ENCODE measurements at places on chromosomes 1 and 21. TPM values are rescaled to one million over a fixed set of nuclear protein-coding genes. Genes with fewer than 3 reads are reported as not detected.

Gene CREG1
- total RNA-seq = 139 TPM

DNA sequence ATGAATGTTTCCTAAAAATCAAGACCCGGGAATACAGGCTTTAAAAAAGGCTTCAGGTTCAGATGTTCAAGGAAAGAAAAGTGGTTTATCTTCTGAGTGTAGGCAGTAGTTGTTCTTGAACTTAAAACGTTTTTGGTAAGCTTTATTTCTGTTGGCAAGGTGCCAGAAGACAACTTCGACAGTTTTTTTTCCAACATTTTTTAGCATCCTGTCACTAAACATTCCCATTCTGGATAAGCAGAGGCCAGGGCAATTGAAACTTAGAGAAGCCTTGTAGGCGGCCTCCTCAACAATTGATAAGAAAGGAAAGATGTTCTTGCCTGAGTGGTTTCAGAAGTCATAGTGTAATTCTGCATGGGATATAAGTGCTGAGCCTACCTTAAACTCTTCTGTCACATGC, 66.7 kb downstream of the PATJ start:
- DNase-seq = peak; percentile 48

DNA sequence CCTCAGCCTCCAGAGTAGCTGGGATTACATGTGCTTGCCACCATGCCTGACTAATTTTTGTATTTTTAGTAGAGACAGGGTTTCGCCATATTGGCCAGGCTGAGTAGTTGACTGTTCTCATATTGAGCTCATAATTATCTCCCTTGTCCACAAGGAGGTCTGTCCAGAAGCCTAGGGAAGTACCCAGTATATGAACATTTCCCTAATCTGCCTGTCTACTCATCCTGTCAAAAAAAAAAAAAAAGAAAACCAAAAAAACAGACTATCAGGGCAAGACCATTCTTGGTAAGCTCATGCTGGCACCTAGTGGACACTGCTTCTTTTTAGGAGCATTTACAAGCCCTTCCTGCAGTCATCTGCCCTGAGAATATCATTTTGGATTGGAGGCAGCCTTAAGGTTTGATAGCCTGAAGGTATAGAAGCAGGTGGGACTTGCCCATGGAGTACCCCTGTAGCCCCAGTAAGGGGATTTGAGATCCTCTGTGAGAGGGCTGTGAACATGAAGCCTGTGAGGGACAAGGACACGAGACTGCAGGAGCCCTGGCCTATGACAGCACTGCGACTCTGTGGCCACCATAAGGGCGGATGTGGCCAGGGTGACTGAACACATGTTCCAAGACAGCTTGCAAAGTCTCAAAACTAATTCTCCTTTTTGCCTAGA, 10.8 kb upstream of the DUSP12 start:
- peak; percentile 85 for DNase-seq

DNA sequence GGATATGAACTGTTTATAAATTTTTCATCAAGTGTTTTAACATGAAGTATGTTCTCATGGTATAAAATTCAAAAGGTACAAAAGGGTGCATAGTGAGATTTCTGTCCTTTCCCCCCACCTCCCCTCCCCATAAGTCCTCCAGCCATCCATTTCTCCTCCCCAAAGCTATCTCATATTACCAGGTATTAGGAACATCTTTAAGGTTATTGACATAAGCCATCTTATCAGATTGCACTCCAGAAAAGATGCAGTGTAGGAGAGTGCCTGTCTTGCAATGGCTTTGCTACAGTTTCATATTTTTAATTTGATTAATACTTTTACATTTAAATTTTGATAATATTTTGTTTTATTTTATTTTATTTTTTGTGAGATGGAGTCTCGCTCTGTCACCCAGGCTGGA, 13.5 kb upstream of the HPCAL4 start:
- no peak for DNase-seq

DNA sequence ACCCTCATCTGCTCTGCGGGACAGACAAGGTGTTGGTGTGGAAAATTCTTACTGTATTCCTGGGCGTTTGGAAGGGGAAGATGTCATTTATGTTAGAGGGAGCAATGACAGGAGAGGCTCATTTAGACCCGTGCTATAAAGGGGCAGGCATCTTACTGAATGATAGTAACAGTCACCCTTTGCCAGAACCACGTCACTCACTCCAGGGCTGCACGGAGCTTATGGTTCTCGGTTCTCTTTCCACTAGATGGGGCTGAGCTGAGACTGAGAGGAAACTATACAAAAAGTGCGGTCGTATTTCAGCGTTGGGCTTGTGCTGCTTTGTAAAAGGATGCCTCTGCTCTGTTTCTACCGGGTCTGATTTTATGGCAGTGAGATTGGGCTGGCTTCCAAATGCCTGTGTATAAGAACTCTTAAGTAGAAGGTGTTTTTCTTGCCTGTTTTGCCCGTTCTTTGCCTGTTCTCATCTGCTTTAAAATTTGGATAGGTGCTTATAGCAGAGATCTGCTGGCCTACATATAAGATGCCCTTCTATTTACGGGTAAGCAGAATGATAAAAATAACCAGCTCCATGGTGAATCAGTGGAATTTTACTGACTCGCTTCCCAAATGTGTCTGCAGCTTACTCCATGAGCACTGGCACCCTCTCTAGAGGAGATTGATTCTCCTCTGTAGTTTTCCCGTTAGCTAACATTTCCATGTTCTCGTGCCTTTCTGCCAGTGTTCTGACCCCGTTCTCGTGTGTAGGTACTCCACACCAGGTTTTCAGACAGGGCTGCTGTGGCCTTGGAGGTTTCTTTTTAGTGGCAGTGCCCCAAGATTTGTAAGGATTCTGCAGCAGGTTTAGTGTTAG, 55.9 kb downstream of the MRPS6 start:
- peak; percentile 91 for DNase-seq

DNA sequence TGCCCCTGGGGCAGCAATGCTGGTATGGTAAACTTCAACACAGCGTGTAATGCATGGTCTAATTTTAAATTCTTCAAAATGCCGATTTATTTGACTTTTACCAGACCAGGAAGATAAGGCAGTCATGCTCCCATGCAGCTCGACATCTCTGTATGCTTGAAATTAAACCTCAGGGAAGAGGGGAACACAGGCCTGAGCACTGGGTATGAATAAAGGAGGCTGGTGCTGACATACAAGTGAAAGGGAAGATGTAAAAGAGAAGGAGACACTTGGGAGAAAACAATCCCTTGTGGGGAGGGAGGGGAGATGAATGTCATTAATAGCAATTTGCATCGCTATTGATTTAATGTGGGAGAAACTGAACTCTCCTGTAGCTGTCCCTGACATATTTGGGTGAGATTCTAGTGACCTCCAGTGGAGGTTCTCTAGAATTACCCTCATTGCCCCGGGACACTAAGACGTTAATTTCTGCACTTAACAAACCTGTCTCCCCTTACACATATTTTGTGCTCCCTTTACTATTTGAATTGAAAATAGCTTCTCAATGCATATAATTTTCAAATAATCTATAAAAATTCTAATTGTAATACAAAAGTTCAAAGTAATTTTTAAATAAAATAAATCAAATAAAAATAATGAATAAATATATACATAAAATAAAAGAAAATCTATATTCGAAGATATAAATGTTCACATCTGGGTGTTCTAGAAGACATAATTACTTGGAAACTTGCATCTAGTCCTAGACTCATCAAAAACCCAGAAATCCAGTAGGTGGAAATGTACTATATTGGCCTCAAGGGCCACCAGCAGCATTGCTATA, 283.1 kb downstream of the LMX1A start:
- peak; percentile 72 for DNase-seq

Gene PKN2
- 27.6 TPM for total RNA-seq

DNA sequence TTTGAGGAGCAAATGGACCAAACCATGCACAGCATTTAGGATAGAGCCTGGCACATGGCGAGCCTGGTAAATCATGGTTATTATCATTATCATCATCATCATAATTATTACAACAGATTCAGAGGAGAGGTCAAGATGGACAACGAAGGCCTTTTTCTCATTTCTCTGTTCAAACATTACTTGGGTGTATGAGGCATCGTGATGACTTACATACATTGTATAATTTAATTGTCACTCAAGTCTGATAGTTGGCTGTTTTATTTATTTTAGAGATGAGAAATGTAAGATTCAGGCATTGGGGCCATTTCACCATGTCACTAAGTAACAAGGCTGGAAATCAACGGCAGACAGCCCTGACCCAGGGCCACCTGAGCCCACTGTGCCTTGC, 68.1 kb downstream of the SLC35F3 start:
- DNase-seq = no peak

DNA sequence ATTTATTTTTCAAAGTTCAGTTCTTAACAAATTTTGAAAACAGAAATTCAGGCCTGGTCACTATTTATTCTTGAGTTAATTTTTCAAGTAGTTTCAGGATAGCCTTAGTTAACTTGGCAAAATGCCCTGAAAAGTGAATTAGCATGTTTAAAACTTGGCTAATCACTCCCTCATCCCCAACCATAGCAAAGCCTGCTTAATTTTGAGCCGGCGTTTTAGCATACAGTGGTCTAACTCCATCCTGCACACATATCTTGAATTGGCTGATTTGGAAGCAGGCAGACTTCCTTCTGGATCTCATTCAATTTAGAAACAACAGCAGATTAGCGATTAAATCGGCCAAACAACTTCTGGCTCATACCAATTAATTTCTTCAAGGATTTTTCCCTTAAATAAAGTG, 439.2 kb downstream of the PTBP2 start:
- peak; percentile 61 for DNase-seq

DNA sequence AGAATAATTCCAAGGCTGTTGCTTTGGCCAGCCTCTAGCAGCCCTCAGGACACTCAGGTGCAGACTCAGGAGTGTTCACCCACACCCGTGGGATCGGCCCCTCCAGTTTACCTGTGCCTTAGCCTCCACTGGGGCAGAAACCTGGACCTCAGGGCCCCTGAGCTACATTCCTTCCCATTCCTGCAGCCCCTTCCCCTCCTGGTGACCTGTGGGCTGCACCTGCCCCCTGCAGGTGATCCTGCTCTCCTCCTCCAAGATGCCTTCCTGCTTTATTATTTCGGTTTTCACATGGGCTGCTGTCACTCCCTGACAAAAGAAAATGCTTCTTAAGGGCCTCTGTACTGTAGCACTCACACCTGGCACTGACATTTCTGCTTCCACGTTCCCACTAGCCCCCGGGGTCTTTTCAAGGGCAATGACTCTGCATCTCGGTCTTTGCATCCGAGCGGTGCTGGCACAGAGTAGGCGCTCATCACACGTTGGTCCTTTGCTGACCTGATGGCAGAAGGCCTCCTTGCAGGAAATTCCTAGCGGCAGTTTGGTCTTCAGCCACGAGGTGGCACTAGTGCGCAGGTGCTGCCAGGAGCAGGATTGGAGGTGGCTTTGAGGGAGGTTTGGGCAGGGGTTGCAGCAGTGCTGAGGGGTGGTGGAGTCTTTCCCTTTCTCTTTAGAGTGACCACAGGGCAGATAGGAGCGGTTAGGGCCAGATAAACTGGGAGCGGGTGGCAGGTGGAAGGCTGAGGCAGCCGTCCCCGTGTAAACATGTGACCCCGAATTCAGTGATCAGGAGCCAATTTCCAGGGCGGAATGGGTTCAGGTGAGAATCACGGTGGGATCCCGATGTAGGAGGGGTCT, 25.3 kb upstream of the ETV3 start:
- DNase-seq = peak; percentile 61

GRCh38 chr1:21857142-21857839, 45.2 kb downstream of the LDLRAD2 start:
- DNase-seq = peak; percentile 30

GRCh38 chr1:195026792-195027191, 1581.4 kb downstream of the KCNT2 start:
- DNase-seq = no peak

DNA sequence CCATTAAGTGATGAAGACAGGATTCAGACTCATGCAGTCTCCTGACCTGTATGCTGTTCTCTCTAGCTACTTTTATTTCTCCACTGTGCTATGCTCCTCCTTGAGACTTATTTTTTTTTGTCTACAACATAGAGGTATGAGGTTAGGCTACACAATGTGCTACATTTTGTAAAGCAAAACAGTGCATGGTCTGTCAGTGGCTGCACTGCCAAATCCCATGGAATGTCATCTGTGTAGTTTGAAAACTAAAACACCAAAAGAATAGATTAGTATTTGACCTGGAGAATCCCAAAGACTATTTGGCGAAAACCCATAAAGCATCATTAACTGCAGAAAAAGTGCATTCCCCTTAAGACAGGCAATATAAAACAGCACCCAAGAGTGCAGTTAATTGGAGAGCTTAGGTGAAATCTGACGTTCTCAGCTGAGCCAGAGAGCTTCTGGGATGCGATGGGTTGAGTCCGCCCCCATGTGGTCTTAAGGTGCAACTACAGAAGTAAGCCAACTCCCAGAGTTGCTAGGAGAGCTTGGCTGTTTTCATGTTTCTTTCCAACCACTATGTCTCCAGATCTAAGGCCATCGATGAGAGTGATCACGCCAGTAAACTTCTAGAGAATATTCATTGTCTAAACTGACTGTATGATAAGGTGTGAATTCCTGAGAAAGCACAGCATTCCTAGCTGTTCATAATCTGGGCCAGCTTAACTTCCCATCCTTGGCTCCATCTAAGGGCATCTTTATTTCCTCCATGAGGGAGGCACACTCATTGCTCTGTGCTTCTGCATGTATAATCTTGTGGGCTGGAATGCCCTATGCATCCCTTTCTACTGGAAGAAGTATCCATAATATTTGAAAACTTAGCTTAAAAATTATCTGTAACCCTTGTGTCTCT, 20.7 kb upstream of the CYP2J2 start:
- peak; percentile 82 for DNase-seq

Gene SYPL2
- total RNA-seq = 17.8 TPM

DNA sequence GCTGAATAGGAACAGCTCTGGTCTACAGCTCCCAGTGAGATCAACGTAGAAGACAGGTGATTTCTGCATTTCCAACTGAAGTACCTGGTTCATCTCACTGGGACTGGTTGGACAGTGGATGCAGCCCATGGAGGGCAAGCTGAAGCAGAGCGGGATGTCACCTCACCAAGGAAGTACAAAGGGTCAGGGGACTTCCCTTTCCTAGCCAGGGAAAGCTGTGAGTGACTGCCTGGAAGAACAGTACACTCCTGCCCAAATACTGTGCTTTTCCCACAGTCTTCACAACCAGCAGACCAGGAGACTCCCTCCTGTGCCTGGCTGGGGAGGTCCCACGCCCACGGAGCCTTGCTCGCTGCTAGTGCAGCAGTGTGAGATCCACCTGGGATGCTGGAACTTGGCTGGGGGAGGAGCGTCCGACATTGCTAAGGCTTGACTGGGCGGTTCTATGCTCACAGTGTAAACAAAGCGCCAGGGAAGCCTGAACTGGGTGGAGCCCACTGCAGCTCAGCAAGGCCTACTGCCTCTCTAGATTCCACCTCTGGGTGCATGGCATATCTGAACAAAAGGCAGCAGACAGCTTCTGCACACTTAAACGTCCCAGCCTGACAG, 14.7 kb downstream of the CR1L start:
- no peak for DNase-seq

DNA sequence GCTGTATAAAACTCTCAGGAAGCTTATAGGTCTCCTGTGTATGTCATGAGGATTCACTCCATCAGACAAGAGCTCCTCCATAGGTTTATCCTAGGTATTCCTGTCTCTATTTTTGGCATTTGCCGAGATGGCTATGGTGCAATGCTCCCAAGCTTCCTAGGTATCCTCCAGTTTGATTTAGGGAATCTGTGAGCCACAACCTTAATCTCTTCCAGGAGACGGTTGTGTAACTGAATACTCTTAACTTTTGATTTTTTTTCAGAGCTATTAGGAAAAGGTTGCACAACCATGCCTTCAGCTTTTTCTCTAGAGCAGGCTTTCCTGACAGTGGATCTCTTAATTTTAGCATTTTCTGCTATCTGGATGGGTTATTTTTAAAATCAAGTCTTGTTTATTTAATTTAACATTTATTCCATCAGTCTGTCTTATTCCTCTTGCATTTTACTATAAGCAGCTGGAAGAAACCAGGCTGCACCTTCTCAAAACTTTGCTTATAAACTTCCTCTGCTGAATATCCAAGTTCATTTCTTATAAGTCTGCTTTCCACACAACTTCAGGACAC, 69.4 kb upstream of the BACE2 start:
- DNase-seq = peak; percentile 45

Measured in cardiac muscle cell (in vitro differentiated cells and primary cell).